Lower lobe of right lung (tissue), 2 donors: ENCODE measurements at places on chromosomes 16 and 17. TPM values are rescaled to one million over a fixed set of nuclear protein-coding genes. Genes with fewer than 3 reads are reported as not detected.

The TCAP gene
- total RNA-seq, result 3.7 TPM

The C1QL1 gene
- not detected for total RNA-seq

DNA sequence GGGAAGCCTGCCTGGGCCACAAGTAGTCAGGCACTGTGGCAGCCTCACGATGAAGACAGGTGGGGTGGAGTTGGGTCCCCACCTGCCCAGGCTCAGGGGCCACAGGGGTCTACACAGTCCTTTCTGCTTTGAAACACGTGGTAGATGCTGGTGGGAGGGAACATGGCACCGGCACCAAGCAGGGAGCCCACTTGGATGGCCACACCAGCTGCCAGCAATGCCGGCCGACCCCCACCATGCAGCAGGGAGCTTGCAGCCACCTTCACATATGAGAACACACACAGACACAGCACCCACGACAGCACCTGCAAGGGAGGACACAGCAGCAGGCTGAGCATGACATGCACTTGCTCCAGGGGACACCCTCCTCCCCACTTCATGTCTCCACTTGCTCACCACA lies 2.4 kb downstream of the SLC52A1 start:
- H3K27me3 ChIP-seq, result peaks cover 15% of the 10 kb centered on the region
- no peak for DNase-seq
- peaks cover 12% of the 10 kb centered on the region for H3K4me1 ChIP-seq
- no peak overlapping the region for H3K4me3 ChIP-seq

DNA sequence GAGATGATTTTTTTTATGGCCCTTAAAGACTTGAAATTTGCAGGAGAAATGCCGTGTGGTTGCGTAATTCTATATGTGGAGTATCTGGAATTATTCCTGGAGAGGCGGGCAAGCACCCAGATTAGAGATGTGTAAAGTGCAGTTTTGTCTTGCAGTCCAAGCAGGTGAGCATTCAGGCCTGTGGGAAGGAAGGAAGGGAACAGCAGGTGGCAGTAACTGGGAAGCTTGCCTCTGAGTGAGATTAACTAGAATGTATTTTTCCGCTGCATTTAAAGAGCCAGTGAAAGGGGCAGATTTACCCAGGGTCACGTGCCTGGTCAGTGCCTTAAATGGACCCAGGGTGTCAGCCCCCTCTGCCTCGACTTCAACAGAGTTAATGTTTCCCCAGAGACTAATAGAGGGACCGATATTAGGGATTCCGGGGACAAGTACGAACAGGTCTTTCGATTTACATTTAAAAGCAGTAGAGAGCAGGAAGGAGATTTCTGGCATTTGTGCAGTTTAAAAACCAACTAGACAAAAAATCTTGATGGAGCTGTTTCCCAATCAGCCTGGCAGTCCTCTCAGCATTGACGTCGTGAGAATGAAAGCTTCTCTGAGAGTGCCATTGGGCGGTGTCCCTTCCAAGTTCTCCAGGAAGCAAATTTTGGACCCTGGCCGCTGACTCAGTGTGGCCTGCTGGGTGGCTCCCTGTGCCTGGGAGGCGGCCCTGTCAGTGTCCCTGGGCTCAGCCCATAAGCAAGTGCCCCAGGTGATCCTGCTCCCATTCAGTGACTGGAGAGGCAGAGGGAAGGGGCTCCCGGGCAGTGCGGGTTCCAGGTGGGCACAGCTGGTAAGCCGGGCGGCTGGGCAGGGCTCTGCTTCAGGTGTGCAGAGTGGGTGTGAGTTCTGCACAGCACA lies 38.2 kb downstream of the KSR1 start:
- peak overlapping the region; percentile 88 for H3K27ac ChIP-seq
- peak overlapping the region; percentile 35 for H3K4me3 ChIP-seq
- no peaks in the 10 kb centered on the region for H3K27me3 ChIP-seq
- peak; percentile 86 for DNase-seq
- no peaks in the 10 kb centered on the region for H3K36me3 ChIP-seq
- peaks cover 74% of the 10 kb centered on the region for H3K4me1 ChIP-seq

DNA sequence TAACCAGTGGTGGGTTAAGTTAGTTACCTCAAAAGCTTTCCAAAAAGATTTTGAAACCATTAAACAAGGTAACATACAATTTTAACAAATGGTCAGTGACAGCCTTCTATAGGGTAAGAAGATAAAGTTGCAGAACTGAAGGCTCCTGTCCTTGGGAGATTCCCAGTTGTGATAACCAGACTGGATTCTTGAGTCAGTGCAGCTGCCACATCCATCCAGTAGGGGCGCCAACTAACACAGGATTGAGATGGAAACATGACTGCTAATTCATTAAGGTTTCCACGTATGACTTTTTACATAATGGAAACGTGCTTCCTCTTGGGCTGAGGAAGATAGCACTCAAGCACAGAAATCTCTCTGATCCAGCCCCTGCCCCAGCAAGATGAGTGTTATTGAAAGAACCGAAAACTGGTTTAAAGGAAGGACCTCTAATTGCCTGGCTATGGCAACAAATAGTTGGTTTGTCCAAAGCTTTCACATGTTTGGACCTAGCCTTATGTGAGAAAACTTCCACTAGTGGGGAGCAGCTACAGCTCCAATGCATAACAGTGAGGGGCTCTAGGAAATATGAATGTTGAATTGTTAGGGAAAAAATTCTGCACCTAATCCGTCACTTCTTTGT lies 269.8 kb upstream of the MYOCD start:
- no peak overlapping the region for H3K27ac ChIP-seq
- H3K27me3 ChIP-seq, result no peaks in the 10 kb centered on the region
- H3K36me3 ChIP-seq, result no peaks in the 10 kb centered on the region
- H3K4me3 ChIP-seq, result no peak overlapping the region
- no peak for DNase-seq

- H3K36me3 ChIP-seq, result no peaks in the 10 kb centered on the region
- H3K4me3 ChIP-seq, result no peak overlapping the region
- DNase-seq, result no peak
- no peaks in the 10 kb centered on the region for H3K27me3 ChIP-seq
- no peak overlapping the region for H3K27ac ChIP-seq
- no peaks in the 10 kb centered on the region for H3K4me1 ChIP-seq
Measured at GRCh38 chr17:79650283-79650682, 39.4 kb upstream of the RBFOX3 start.

- no peak overlapping the region for H3K27ac ChIP-seq
- H3K36me3 ChIP-seq, result no peaks in the 10 kb centered on the region
- no peak overlapping the region for H3K4me3 ChIP-seq
Measured at GRCh38 chr16:12293913-12294312, 317.4 kb downstream of the SNX29 start.

- peaks cover 26% of the 10 kb centered on the region for H3K4me1 ChIP-seq
- no peaks in the 10 kb centered on the region for H3K27me3 ChIP-seq
- DNase-seq, result no peak
- peak overlapping the region; percentile 25 for H3K27ac ChIP-seq
- H3K4me3 ChIP-seq, result no peak overlapping the region
- H3K36me3 ChIP-seq, result peaks cover 11% of the 10 kb centered on the region
Measured at GRCh38 chr16:67104845-67105244, 4.9 kb upstream of the PHAF1 start.

DNA sequence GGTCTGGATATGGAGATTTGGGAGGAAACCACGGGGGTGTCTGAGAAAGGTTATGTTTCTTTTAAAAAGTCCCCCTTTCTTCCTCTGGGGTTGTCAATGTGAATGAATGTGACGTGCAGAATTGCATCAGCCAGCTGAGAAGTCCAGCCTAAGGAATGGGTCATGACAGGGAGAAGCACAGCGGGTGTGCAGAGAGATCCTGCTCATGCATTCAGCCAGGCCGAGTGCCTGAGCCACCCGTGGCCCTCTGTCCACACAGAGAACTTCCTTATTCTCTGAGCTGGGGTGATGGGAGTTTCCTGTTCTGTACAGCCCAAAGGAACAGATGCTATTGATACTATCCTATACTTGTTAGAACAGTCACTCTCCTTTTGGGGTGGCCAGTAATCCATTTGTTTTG lies 117.9 kb downstream of the CPPED1 start:
- H3K27me3 ChIP-seq, result no peaks in the 10 kb centered on the region
- DNase-seq, result peak; percentile 72
- H3K27ac ChIP-seq, result no peak overlapping the region
- no peaks in the 10 kb centered on the region for H3K4me1 ChIP-seq
- H3K4me3 ChIP-seq, result no peak overlapping the region

GRCh38 chr17:62937606-62938005 lies 28.4 kb upstream of the TANC2 start:
- H3K4me3 ChIP-seq, result no peak overlapping the region
- H3K36me3 ChIP-seq, result no peaks in the 10 kb centered on the region
- no peak overlapping the region for H3K27ac ChIP-seq
- H3K27me3 ChIP-seq, result no peaks in the 10 kb centered on the region
- no peaks in the 10 kb centered on the region for H3K4me1 ChIP-seq
- DNase-seq, result no peak

DNA sequence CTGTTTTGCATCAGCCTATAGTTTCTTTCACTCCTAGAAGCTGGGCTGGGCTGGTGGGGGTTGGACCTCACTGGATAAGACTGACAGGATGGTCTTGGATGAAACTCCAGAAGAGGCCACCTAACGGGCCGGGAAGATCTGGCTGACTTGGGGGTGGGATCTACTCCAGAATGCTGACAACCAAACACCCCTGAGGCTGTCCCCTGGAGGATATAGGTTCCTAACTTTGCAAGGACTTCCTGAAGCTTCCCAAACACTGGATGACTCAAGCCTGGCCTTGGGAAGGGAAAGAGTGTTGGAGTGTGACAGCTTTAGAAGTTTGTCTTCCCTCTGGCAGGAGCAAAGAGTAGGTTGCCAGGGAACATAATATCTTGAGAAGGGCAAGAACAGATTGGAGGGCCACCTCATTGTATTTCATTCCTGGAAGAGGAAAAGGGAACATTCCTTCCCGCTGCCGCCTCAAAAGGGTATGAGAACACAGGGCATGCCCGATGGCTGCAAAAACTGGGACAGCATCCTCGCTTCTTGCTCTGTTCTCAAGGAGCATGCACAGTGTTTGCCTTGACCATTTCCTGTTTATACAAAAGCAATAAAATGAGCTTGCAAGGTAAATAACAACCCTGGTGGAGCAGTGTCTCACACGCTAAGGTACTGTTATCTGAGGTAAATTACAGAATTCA lies 6.8 kb upstream of the CYB5B start:
- DNase-seq, result no peak
- peaks cover 12% of the 10 kb centered on the region for H3K4me1 ChIP-seq
- H3K36me3 ChIP-seq, result no peaks in the 10 kb centered on the region

DNA sequence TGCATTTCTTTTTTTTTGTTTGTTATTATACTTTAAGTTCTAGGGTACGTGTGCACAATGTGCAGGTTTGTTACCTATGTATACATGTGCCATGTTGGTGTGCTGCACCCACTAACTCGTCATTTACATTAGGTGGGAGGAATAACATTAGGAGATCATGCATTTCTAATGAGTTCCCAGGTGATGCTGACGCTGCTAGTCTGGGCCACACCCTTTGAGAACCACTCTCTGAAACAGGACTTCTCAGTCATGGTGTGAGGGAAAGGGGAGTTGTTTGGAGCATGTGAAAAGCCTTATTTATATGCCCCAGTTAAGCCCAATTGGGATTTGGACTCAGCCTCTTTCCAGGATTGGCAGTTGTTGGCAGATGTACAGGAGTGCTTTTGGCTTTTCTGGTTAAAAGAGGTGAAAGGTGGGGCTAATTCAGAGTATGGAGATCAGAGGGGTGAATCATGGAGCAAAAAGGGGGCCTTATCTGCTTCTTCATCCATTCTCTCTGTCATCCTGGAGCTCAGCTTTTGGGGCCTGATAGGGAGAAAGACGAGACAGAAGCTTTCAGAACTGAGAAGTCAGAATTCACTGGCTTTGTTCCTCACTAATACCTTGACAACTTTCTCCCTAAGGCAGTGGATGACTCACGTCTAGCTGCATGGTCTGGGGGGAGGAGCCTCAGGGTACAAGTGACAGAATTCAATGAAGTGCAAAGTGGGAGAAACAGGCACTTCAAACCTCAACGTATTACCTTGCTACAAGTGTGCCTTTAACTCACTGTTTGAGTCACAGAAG lies 180.0 kb upstream of the CACNG3 start:
- no peak overlapping the region for H3K4me3 ChIP-seq
- no peaks in the 10 kb centered on the region for H3K4me1 ChIP-seq
- no peak for DNase-seq
- no peaks in the 10 kb centered on the region for H3K36me3 ChIP-seq
- H3K27ac ChIP-seq, result no peak overlapping the region
